Neural progenitor cell (in vitro differentiated cells): ENCODE measurements at places on chromosomes 2 and 18.

DNA sequence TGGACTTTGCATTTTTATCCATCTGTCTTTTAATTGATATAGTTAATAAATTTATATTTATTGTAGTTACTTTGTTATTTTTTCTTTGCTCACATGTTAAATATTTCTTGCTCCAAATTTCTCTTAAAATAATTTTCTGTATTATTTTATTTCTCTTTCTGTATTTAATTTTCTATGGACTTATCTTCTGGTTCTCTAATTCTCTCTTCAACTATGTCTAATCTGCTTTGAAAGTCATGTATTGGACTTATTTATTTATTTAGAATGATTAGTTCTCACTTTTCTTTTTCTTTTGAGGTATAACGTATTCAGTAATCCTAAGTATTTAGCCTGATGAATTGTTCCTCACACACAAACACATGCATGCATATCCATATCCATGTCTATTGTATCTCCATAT, 53.1 kb downstream of the ASB1 start:
- DNase-seq: no peak

DNA sequence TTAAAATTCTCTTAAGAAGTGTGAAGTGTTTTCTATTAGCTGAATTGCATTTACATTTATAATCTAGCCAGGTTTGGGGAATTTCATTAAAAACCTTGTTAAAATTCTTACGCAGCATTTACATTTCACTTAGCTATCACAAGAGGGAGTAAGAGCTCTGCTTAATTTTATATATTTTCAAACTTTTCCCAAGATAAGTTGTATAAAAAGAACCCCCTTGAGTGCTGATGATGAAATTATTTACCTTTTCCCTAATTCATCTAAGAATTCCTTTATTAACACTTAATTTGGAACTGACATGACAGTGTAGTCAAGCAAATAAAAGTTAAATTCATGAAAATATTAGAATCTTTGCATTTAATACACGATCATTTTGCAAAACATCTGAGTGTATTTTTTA, 54.2 kb upstream of the ZSWIM2 start:
- no peak for DNase-seq

- DNase-seq: no peak
Measured at GRCh38 chr2:239557516-239557915, 156.7 kb upstream of the HDAC4 start.

GRCh38 chr2:165941827-165942226, 11.7 kb downstream of the TTC21B start:
- no peak for DNase-seq

DNA sequence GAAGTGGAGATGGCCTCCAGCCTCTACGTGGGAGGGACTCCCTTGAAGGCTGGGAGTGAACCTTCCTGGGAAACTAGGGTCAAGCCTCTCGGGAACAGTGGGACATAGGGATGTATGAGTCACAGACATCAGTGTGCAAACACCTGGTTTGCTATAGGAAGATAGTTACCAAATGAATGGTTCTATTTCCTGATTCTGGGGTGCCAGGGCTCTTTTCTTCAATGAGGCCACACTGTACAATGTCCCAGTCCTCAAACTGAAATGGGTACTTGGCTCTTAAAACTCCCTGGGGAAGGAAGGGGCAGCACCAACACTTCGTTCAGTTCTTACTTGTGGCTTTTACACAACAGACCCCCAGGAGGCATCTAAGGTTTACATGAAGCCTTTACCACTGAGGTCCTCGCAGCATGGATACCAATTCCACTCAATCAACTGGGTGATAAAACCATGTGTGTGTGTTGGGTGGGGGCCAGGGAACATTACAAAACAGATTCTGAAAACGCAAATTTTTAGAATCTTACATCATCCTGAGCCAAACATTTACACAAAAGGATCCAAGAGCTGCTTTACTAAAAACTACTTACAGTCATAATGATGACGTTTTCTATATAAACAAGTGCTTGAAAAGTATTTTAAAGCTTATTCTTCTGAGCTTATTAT, 10.4 kb downstream of the ERFE start:
- DNase-seq: no peak

DNA sequence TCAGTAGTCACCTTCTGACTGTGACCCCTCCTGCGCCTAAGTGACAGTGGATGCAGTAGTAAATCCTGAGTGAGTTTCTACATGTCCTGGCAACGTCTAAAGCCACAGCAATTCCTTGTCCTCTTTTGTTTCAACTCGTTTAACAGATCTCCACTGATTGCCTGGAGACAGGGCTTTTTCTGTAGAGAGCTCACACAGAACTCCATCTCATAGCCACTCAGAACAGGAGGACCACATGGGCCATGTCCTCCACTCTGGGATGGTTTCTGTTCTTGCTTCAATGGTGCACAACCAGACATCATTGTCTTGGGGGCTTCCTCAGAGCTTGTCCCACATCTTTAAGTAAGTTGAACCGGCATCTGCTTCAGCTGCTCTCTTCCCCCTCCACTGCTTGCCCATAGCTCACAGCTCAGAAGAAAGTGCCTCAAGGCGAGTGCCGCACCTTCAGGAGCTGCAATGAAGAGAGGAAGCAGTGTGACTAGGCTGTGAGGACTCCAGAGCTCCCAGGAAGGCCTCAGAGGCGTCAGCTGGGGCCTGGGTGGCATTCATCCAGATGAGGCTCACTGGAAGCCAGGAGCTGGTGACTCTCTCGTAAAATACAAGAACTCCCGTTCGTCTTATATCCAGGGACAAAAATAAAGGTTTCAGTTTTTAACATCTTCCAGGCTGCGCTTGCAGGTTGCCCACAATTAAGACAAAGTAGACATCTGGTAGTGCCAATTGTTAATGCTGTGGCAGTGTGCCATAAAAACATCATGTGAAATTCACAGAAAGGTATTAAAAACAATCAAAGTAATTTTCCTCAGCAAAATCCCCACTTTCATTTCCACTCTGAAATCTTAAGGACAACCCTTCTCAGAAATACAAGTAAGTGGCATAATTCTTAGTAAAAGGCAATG, 37.3 kb downstream of the ST3GAL5 start:
- DNase-seq: no peak

GRCh38 chr2:168471163-168471475, 15.0 kb downstream of the CERS6 start:
- DNase-seq: no peak

DNA sequence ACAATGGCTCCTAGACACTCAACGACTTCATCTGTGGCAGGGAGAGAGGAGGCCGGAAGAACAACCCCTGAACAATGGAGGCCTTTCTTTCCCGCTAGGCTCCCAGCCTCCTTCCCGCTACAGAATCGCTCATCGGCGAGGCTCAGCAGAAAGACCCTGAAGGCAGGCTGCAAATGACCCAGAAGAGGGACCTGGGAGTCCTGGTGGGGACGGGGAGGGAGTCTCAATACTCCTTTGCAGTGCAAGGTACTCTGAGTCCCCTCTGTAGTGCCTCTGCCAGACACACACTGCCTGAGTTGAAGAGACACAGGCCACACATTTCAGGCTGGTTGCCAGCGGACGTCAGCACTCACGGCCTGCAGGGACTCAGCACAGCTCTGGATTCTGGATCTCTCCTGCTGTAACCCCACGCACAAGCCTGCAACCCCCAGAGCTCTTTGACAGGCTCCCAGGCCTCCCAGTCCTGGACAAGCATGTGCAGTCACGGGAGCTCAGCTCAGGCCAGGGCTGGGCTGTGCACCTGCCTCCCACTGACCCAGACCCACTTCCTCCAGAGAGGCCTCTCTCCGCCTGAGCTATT, 6.1 kb downstream of the GPR17 start:
- no peak for DNase-seq

GRCh38 chr2:38945911-38946310, 56.2 kb downstream of the ARHGEF33 start:
- DNase-seq: no peak

DNA sequence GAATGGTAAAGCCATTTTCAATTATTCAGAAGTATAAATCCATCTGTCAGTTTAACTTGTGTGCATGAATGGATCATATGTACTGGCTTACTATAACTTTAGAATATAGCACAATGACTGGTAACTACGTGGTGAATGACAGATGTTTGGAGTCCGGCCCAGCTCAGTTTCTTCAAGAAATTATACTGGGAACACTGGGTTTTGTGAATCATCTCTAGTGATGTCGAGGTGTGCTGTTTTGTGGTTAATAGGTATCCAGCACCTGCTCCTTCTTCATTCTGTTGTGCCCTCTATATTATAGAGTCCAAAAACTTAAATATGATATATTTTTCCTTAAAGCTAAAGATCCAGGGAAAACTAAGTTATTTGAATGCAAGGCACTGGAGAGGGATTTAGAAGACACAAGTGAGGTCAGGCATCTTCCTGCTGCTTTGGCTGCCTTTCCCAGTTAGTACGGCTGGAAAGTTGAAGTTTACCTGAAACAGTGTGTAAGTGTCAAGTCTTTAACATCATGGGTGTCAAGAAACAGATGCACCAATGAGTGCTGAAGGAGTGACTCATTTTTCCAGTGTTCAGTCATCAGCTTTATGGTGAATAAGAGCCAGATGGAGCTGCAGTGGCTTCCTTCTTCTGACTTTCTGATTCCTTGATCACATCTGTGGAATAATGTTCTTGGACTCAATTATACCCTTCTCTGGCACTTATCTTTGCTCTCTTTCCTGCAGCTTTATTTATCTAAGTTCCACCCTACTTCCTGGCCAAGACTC, 1079.5 kb upstream of the CELF4 start:
- DNase-seq: no peak

GRCh38 chr2:85400023-85400422, 10.1 kb downstream of the CAPG start:
- DNase-seq: no peak

- no peak for DNase-seq
Measured at GRCh38 chr2:77479395-77479794, 42.8 kb downstream of the LRRTM4 start.

GRCh38 chr2:224764565-224765236, 48.5 kb upstream of the CCDC195 start:
- no peak for DNase-seq

DNA sequence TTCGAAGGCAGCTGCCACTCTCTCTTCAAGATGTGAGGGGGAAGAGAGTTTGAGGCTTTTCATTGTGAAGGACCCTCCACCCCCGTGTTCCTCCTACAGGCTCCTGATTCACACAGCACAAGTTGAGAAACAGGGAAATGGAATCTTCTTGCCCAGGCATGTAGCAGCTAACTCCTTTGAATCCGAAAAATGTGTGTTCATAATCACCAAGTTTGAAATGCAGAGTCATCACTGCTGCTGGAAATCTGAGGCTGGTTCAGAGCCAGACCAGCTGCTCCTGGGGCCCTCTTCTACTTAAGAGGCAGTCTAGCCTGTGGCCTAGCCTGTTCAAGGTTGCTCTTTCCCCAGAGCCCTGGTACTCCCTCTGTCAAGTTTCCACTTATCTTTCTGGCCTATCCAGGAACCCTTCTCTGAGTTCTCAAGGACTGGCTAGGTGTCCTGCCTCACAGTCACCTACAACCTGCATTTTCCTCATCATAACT, 166.4 kb downstream of the TMEM247 start:
- DNase-seq: no peak

DNA sequence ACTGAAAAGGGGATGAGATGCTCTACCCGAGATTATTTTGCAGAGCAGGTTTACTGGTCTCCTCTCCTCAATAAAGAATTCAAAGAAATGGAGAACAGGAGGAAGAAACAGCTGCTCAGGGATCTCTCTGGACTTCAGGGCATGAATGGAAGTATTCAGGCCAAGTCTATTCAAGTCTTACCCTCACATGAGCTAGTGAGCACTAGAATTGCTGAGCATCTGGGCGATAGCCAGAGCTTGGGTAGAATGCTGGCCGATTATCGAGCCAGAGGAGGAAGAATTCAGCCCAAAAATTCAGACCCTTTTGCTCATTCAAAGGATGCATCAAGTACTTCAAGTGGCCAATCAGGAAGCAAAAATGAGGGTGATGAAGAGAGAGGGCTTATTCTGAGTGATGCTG, 60.0 kb downstream of the PIKFYVE start:
- DNase-seq: no peak

DNA sequence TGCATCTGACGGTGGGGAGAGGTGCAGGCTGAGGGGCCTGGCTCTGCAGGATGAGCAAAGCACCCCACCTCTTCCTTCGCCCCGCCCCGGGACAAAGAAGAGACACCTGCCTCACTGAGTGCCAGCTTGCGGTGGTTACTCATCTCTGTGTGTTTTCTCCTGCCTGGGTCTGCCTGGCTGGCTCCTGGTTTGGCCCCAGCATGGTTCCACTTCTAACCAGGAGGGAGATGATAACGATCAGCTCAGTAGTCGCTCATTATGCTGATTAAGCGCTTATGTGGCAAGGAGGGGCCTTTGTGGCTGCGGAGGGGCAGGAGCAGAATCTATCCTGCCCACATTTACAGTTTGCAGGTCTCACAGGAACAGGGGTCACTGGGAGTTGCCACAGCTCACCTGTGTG, 68.7 kb upstream of the EDAR start:
- peak; percentile 57 for DNase-seq

- DNase-seq: no peak
Measured at GRCh38 chr18:58687871-58688308, 16.6 kb downstream of the MALT1 start.

GRCh38 chr18:21660078-21660477, 44.5 kb downstream of the ABHD3 start:
- DNase-seq: no peak

DNA sequence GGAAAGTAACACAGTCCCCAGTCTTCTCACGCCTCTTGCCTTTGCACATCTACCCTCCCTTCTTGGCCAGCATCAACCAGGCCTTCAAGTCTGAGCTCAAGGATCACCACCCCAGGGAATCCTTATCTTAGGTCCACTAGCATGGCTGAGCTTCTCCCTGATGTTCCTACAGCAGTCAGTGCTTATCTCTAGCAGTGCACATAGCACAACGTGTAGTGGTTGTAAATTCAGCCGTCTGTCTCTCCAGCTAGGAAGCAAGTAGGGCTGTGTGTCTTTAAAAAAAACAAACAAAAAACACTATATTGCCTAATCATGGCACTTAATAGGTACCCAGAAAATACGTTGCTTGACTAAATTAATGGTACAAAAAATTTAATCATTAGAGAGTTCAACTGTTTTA, 29.2 kb downstream of the KCNG3 start:
- no peak for DNase-seq

- peak; percentile 59 for DNase-seq
Measured at GRCh38 chr2:6806604-6807003, 59.1 kb downstream of the CMPK2 start.

GRCh38 chr18:3441290-3441689, 8.7 kb upstream of the TGIF1 start:
- DNase-seq: peak; percentile 51

DNA sequence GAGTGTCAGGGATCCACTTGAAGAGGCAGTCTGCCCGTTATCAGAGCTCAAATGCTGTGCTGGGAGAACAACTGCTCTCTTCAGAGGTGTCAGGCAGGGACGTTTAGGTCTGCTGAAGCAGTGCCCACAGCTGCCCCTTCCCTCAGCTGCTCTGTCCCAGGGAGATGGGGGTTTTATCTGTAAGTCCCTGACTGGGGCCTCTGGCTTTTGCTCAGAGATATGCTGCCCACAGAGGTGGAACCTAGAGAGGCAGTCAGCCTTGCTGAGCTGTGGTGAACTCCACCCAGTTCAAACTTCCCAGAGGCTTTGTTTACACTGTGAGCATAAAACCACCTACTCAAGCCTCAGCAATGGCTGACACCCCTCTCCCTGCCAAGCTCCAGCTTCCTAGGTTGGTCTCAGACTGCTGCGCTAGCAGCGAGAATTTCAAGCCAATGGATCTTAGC, 38.1 kb downstream of the PLEK start:
- no peak for DNase-seq
